Muscle of leg (tissue), 16 donors: ENCODE measurements at places on chromosomes 5 and 9. TPM values are rescaled to one million over a fixed set of nuclear protein-coding genes. Genes with fewer than 3 reads are reported as not detected.

The GLIPR2 gene
- total RNA-seq = 61.4 TPM

The FOXI1 gene
- not detected for total RNA-seq

The POU5F2 gene
- total RNA-seq = 0.89 TPM

The CDC23 gene
- total RNA-seq = 32.8 TPM

The CDK9 gene
- 28.4 TPM for total RNA-seq

The ELOVL7 gene
- total RNA-seq = 0.13 TPM

The CATSPER3 gene
- total RNA-seq = 0.31 TPM

The ZDHHC12 gene
- total RNA-seq = 5.7 TPM

The RNF180 gene
- 2.3 TPM for total RNA-seq

The SCGB3A2 gene
- total RNA-seq = not detected

The HTR1A gene
- total RNA-seq = not detected

The CAPSL gene
- not detected for total RNA-seq

The PCDH1 gene
- 20.3 TPM for total RNA-seq

The KIF4B gene
- under 0.01 TPM for total RNA-seq

The TAS2R1 gene
- total RNA-seq = not detected

The F12 gene
- total RNA-seq = 0.27 TPM

The SUSD3 gene
- 2.6 TPM for total RNA-seq

The WDR38 gene
- 0.04 TPM for total RNA-seq

The LRRC8A gene
- total RNA-seq = 10.6 TPM

The GABRB2 gene
- 3.9 TPM for total RNA-seq

The RGP1 gene
- total RNA-seq = 11.4 TPM

The RMRP gene
- 19,485 TPM for total RNA-seq

The LOX gene
- total RNA-seq = 51.9 TPM

The EGFLAM gene
- 38.0 TPM for total RNA-seq

The HSPA5 gene
- 41.0 TPM for total RNA-seq

The SMIM33 gene
- not detected for total RNA-seq

The PCDH12 gene
- 19.8 TPM for total RNA-seq

The DOK3 gene
- 2.7 TPM for total RNA-seq

The NIPAL4 gene
- 0.13 TPM for total RNA-seq

The PCDHB13 gene
- 1.9 TPM for total RNA-seq

The PCDHB11 gene
- total RNA-seq = 4.3 TPM

The RMI1 gene
- 5.8 TPM for total RNA-seq

The LECT2 gene
- not detected for total RNA-seq

The GLDC gene
- total RNA-seq = 0.27 TPM

The IL7R gene
- 0.22 TPM for total RNA-seq

The SLCO6A1 gene
- 0.31 TPM for total RNA-seq

The PCDHGB3 gene
- 1.7 TPM for total RNA-seq

The SLC36A3 gene
- not detected for total RNA-seq

The CTSV gene
- 0.44 TPM for total RNA-seq

The KIF27 gene
- total RNA-seq = 6.3 TPM

The TEX53 gene
- total RNA-seq = not detected

The GRK6 gene
- 13.8 TPM for total RNA-seq

The SHROOM1 gene
- total RNA-seq = 2.4 TPM

The SPATA31A3 gene
- not detected for total RNA-seq

The PFN3 gene
- total RNA-seq = not detected

The CCL27 gene
- total RNA-seq = 0.31 TPM

The CCDC192 gene
- 0.18 TPM for total RNA-seq

The MVB12B gene
- total RNA-seq = 11.3 TPM

The POLR1E gene
- 32.0 TPM for total RNA-seq

The ADAM19 gene
- 11.0 TPM for total RNA-seq

The PLAC8L1 gene
- 0.18 TPM for total RNA-seq

The CIZ1 gene
- 36.4 TPM for total RNA-seq

The LCN1 gene
- not detected for total RNA-seq

The SFXN1 gene
- total RNA-seq = 21.6 TPM

The RASEF gene
- total RNA-seq = 0.31 TPM
